Right atrium auricular region (tissue), 2 donors: ENCODE measurements at places on chromosomes 4 and X. TPM values are rescaled to one million over a fixed set of nuclear protein-coding genes. Genes with fewer than 3 reads are reported as not detected.

DNA sequence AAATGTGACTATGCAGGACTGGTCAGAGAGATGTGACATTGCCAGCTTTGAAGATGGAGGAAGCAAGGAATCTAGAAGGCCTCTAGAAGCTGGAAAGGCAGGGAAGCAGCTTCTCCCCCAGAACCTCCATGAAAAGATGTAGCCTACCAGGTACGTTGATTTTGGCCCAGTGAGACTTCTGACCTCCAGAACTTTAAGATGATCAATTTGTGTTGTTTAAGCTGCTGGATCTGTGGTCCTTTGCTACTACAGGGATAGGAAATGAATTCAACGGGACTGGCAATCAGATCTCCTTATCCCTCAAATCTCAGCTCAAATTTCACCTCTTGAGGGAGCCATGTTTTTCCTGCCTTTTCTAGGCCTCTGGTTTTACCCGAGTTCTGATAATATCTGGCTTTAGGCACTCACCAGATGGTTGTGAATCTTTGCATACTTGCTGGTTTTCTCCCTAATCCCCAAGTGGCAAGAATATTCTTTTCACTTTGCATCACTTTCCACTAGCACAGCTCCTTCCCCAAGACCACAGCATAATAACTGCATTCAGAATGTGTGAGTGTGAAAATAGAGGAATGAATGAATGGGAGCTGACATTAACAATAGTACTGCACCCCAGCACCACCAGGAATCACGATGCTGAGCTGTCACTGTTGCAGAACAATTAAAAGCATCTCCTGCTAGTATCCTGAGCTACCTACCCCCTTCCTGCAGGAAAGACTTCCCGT lies 25.5 kb upstream of the TMSB4X start:
- no peak for DNase-seq

The TNIP3 gene
- not detected for total RNA-seq

- DNase-seq, result no peak
These were observed 12.9 kb downstream of the DCAF8L1 start for GRCh38 chrX:27968352-27968751.

DNA sequence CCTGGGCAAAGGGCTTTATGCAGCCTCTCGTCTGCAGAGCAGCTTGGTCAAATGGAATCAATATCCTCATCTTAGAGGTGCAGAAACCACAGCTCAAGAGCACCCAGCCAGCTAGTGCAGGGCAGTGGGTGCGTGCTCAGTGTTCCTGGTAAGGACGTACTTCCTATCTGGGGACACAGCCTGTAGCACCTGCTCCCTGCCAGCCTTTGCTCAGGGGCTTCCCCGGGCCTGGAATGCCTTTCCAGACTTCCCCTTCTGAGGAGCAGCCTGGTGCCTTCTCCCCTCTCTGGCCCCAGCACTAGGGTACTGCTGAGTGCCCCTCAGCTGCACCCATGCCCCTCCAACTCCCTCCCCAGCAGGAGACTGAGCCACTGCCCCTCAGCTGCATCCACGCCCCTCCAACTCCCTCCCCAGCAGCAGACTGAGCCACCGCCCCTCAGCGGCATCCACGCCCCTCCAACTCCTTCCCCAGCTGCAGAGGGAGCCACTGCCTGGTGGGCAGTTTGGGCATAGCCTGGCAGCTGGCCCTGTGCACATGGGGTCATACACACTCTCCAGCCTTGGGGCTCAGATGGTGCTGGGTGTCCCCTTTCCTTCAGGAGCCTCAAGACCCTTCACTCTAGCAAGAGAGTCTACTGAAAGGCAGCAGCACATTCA lies 42.2 kb upstream of the AFAP1 start:
- DNase-seq, result no peak

The ZCCHC13 gene
- not detected for total RNA-seq

GRCh38 chr4:7843831-7844593 lies 95.6 kb downstream of the AFAP1 start:
- peak; percentile 88 for DNase-seq

The NAP1L5 gene
- 6.6 TPM for total RNA-seq

GRCh38 chrX:43728002-43728401 lies 71.9 kb downstream of the MAOA start:
- no peak for DNase-seq

The PCDH18 gene
- total RNA-seq, result 5.6 TPM

- DNase-seq, result no peak
These were observed 51.4 kb downstream of the NALF2 start for GRCh38 chrX:69555481-69556041.

GRCh38 chrX:120604361-120604782 lies 471 bp downstream of the MCTS1 start:
- no peak for DNase-seq

DNA sequence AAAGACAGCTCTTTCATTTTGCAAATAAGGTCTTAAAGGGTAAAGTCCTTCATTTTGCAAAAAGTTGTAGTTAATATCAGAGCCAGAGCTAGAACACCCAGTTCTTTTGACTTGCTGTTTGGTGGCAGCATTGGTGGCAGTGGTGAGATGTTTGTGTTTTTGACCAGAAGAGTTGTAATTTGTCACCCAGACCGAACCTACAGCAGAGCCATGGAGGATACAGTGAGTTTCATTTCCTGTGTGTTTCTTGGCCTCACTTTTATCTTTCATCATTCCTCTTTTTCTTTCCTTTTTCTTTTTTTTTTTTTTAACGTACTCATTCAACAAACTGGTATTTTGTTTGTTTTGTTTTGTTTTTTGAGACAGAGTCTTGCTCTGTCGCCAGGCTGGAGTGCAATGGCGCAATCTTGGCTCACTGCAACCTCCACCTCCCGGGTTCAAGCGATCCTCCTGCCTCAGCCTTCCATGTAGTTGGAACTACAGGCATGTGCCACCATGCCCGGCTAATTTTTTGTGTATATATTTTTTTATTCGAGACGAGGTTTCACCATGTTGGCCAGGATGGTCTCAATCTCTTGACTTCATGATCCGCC lies 116.4 kb downstream of the AFF1 start:
- DNase-seq, result no peak

DNA sequence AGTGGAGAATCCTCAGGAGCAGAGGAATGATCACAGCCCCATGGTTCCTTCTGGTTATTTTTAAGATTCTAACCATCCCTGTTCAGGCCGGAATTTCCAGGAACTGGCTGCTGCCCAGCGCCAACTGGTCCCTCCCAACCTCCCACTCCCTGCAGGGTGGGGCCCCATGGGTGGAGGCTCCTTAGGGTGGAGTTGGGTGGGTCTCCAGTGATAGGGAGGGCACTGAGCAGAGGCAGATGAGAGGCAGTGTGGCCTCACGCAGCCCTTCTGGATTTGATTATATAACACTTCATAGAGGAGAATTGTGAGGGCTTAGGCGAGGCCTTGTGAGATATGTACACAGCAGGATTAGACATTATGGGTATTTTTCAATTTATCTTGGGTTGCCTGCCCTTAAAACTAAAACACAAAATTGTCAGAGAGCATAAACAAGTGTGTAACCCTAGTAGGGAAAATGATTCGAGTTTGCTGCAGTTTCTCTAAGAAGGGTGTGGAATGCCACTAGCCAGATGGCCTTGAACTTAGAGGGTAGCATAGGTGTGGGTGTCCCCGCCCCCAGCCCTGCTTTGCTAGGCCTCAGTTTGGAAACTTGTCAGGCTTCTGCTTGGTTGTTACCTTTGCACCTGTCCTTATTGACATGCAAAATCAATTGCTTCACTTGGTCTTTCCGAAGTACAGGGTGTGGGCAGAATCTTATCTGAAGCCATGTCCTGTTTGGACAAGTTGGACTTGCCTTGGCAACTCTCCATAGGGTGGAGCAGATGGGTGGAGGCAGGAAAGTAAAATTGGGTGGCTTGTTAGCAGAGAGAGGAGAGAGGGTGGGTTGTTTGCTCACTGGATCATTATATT lies 9.4 kb downstream of the KLF3 start:
- DNase-seq, result peak; percentile 71

The HSFX2 gene
- total RNA-seq, result 0.79 TPM

- peak; percentile 60 for DNase-seq
These were observed at the start of gene ADGRA3 for GRCh38 chr4:22515888-22516541. ADGRA3 (minus strand) TSS chr4:22516066; CDS start chr4:22515784, 282 bp downstream.

GRCh38 chrX:38991656-38992440 lies 190.6 kb downstream of the MID1IP1 start:
- no peak for DNase-seq

- no peak for DNase-seq
These were observed 98.8 kb downstream of the SCFD2 start for GRCh38 chr4:53267026-53267425.

- DNase-seq, result no peak
These were observed 963.3 kb upstream of the GRIA3 start for GRCh38 chrX:122220644-122221373.

- DNase-seq, result no peak
These were observed 47.1 kb upstream of the CLCN4 start for GRCh38 chrX:10109695-10110094.

The XAGE1B gene
- total RNA-seq, result 1.1 TPM

The MAGEB1 gene
- not detected for total RNA-seq

- no peak for DNase-seq
These were observed 766 bp upstream of the DNAJB14 start for GRCh38 chr4:99947190-99947578.

DNA sequence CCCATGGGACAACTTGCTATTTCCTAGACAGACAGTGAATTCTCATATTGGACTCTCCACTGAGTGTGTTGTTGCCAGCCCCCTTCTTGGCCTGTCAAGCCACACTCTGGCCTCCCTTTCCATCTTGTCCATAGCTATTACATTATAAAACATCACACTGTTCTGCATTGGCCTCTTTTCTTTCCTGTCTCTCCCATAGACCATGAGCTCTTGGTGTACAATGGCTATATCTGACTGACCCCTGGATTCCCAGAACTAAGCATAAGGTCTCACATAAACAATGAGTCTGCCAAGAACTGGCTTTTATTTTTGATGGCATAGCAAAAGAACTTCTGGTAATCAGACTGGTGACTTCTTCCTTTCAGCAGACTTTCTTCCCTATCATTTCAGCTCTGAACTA lies 23.8 kb downstream of the STARD8 start:
- no peak for DNase-seq

The NPY1R gene
- total RNA-seq, result 4.0 TPM

DNA sequence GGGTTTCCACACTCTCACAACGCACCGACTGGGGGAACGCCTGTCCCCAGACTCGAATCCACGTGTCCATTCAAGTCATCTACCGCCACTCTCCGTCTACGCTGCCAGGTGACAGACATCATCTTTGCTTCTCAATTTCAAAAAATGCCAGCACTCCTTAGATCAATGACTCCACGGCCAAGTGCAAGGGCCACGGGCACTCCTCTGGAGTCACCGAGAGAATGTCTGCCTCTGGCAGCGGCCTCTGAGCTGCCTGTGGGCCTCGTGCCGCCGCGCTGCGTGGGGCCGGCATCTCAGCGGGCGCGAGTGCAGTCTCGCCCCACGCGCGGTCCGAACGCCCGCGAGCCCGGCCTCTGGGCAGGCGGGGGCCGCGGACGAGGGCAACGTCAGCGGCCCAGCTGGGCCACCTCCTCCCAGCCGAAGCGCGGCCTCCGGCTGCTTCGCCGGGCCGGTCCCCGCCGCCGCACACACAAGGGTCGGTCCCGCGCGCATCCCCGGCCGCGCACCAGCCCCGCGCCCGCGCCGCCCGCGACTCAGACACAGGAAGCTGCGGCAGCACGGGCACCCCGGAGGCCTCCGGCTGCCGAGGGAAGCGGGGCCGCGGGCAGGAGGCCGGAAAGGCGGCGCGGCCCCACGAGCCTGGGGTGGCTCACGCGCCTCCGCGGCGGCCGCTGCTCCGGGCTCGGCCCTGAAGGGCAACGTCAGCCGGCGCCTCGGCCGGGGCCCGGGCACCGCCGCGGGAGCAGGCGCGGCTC lies 450 bp downstream of the ACSL1 start:
- DNase-seq, result no peak

- DNase-seq, result no peak
These were observed 69.4 kb upstream of the PGM2 start for GRCh38 chr4:37757121-37757520.

DNA sequence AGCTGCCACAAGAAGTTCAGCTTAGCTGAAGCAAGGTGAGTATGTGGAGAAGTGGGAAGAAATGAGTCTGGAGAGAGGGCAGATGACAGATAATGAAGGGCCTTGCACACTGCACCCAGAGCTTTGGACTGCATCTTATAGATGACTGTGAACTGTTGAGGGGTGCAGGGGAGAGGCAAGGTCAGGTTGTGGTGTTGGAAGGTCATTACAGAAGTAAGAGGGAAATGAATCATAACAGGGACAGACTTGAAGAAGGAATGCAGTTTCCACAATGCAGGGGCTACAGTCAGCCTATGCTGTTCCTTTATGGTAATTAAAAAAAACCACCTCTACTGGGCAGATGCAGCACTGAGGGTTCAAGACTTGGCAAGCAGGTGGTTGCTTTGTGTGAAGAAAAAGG lies 4.8 kb upstream of the IGFBP7 start:
- DNase-seq, result no peak

The ARHGEF9 gene
- 125 TPM for total RNA-seq

The LDB2 gene
- total RNA-seq, result 35.2 TPM

GRCh38 chr4:22901631-22902030 lies 208.9 kb downstream of the GBA3 start:
- DNase-seq, result no peak

GRCh38 chr4:171430495-171430894 lies 382.7 kb upstream of the GALNTL6 start:
- DNase-seq, result no peak

The H2BW2 gene
- total RNA-seq, result not detected

DNA sequence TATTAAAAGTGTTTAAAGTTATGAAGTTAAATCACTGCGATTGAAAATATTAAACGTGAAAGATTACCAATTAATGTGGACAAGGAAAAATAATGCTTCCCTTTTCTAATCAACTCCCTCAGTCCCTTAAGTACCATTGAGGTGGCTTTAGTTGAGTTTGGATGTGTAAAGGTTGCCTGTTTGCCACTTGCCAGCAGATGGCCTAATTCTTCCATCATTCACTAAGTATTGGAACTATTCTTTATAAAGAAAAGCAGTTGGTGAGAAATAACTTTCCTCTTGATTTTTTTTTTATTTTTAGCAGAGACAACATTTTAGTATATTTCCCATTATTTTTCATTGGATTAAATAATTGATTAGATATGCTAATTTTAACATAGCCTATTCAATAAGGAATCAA lies 295.9 kb upstream of the TACR3 start:
- DNase-seq, result no peak

DNA sequence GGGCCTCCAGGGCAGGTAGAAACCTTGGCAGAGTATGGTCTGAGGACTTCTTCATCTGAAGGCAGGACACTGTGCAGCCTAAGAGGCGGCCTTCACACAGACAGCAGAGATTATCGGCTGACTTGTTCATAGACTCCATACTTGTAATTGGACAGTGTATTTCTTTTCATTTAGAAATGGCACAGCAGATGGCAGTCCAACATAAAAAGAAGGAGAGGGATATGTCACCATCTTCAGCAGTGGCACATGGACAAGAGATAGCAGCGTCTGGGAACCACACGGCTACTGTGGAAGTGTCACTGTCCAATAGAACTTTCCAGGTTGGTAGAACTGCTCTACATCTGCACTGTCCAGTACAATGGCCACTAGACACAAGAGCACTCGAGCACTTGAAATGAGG lies 21.7 kb upstream of the GEMIN8 start:
- DNase-seq, result no peak

- DNase-seq, result no peak
These were observed 55.8 kb downstream of the PAK3 start for GRCh38 chrX:111151764-111152163.

- no peak for DNase-seq
These were observed 40.6 kb upstream of the SERTM2 start for GRCh38 chrX:111470681-111471403.

The LNX1 gene
- 4.5 TPM for total RNA-seq

The PRIMPOL gene
- 15.2 TPM for total RNA-seq

The ZNF630 gene
- total RNA-seq, result 2.7 TPM

- no peak for DNase-seq
These were observed 8.1 kb upstream of the NAAA start for GRCh38 chr4:75948822-75949444.
